ENCODE measurements at places on chromosomes 12 and 14. TPM values are rescaled to one million over a fixed set of nuclear protein-coding genes. Genes with fewer than 3 reads are reported as not detected.

- no peak for DNase-seq
These were observed 178.3 kb downstream of the CACNA1C start for GRCh38 chr12:2231011-2231595.

DNA sequence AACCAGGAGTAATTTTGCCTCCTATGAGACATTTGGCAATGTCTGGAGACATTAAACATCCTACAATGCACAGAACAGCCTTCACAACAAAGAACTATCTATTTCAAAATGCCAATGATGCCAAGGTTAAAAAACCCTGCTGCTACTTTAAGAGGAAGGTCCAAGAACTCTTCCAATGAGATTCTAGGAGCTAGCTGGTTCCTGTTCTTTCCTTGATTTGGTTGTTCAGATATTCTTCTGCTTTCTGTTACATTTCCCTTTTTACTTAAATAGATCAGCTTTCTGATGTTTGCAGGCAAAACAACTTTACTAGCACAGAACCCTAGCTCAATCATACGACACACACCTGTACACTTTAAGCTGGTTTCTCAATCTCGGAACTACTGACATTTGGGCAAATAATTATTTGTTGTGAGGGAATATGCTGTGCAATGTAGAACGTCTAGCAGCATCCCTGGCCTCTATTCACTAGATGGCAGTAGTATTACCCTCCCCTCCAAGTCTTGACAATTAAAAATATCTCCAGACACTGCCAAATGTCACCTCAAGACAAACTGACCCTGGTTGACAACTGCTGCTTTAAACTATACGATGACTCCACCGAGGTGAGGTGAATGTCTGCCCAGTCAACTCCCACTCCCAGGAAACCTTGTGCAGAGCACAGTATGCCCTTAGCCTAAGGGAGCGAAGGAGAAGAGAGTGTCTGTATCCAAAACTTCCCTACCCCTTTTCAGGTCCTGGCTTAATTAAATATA lies 4.4 kb downstream of the BLTP3B start:
- DNase-seq: no peak

GRCh38 chr12:47071241-47071852 lies 8.1 kb upstream of the PCED1B start:
- DNase-seq: no peak

- DNase-seq: no peak
These were observed 22.3 kb upstream of the P2RX7 start for GRCh38 chr12:121110211-121110940.

MSI1 gene
- 0.54 TPM for polyA plus RNA-seq

GON7 gene
- 13.0 TPM for polyA plus RNA-seq

CRACR2A gene
- polyA plus RNA-seq: 1.5 TPM

CDKN3 gene
- 3.6 TPM for polyA plus RNA-seq

All from urinary bladder (tissue), 4 donors.